ENCODE measurements at places on chromosomes 11 and 22.

GRCh38 chr22:47928631-47929030, 1166.2 kb downstream of the TBC1D22A start:
- no peak for DNase-seq

- DNase-seq = peak; percentile 24
Observed at GRCh38 chr11:105867742-105868141, 154.3 kb downstream of the MSANTD4 start.

- DNase-seq = no peak
Observed at GRCh38 chr11:21921151-21921550, 271.7 kb upstream of the ANO5 start.

DNA sequence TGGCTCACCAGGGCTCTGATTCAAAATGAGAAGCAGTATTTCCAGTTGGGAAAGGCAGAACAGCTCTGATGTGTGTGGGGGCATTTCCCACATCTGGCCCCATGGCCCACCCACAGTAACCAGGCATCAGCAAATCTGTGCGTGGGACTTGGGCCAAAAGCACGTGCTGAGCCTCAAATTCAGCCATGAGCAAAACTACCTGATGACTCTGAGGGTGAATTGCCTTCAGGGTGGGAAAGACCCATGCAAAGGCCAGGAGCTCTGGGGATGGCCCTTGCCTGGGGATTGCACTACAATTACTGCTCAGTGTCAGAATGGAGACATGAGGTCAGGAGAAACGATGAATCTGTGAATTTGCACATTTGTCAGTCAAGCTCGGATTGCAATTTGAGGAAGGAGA, 20.9 kb downstream of the TP53AIP1 start:
- no peak for DNase-seq

DNA sequence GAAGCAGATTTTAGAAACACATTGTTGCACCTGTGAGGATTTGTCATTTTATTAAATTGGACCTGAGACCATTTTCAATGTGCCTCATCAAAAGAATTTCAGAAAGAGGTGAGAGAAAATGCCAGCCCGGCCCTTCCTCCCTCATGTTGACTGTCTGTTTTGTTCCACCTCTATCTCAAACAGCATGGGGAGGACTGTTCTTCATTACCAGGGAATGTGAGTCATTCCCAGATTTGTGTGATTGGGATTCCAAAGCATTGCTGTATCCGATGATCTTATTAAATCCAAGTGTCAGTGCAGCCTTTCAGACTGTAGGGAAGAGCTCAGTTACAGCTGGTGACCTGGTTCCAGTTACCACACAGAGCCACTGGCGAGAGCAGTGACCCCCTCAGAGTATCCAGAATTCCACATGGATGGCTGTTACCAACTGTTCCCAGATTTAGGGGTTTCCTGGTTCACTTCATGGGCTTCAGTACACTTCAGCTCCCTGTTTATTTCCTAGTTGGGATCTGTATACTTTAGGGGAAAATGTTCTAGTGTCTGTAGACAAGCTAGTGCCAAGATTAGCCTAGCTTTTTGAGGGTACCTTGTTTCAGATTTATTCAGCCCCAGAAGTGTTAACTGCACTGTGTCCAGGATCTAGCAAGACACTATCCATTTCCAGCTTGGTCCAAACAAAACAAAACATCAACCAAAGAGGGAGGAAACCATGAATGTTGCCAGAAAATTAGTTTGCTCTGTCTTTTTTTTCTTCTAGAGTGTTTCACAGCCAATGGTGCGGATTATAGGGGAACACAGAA, 20.9 kb downstream of the KREMEN1 start:
- DNase-seq = peak; percentile 77

DNA sequence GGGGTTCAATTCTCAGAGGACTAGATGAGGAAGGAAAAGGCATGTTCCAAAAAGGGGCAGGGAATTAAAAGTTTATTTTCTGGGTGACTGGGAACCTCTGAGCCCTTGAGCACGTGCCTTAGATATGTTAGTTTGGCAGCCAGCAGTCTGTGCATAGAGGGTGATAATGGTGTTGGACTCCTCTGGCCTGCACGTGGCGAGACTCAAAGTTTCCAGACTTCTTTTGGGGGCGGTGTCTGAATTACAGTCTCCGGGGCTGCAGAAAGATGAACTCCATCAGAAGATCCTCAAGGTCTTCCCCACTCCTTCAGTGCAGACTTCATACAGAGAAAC, 861 bp upstream of the ZNRF3 start:
- DNase-seq = no peak

DNA sequence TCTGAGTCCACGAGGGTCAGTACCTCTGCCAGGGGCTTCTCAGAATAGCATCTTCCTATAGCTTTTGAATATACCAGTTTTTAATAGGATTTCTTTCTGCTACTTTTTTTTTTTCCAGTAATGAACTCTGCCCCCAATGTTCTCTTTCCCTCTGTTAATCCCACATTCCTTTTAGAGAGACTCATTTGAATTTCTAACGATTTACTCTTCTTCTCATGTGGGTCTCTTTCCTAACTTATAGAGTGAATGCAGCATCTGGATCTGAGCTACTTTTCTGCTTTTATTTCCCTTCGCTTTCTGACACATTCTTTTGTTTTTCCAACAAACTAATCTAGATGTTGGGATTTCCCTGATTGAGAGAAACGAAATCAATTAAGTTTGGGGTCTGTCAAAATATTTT, 71.4 kb downstream of the INSC start:
- no peak for DNase-seq
